ENCODE measurements at places on chromosomes 11 and 22.

DNA sequence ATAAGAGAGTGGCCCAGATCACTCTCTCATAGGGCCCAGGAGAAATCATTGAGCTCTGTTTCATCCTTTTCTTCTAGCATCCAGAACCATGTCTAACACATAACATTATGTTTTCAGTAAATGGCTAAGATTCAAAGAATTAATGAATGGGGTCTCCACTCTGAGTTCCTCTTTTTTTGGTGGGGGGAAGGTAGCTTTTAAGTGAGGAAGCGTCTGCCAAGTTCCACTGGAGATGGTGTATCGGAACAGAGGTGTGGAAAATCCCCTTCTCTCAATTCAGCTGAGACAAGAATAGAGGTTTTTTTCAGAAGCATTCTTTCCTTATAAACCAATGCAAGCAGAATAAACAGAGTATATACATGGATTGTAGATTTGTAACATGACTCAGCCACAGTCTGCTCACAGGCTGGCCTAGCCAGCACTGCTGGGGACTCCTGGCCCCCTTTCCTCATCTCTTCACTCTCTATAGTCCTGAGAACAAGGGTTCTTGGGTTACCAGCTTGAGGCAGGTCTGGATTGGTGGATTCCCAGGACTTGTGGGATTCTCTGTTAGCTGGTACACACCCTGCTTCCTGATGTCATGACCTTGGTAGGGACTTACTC is 97.2 kb downstream of the TRAF6 start:
- DNase-seq, result no peak

GRCh38 chr11:102197670-102198139 is 87.5 kb downstream of the YAP1 start:
- no peak for DNase-seq

GRCh38 chr22:42964994-42965699 is 49.8 kb downstream of the PACSIN2 start:
- DNase-seq, result peak; percentile 49

DNA sequence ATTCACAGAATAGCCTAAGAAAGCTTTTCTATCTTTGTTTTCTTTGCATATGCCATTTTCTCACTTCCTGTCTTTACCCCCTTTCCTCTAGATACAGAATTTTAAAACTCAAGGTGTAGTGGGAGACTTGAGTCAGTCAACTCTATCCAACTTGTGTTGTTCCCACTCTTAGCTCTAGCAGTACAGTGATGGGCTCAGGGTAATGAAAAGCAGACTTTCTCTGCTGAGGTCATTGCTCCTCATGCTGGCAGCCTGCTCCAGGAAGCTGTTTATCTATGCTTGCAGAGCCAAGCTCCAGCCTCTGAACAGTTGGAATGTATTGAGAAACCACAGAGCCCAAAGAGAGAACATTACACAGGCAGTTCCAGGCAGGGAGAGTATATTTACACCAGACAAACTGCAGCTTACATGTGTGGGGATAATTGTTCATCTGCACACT is 68.1 kb downstream of the CSTPP1 start:
- peak; percentile 88 for DNase-seq

All from KBM-7 (cell line).